ENCODE measurements at places on chromosomes 1 and 21.

GRCh38 chr1:231274119-231274825 is 33.3 kb downstream of the GNPAT start:
- DNase-seq: no peak

GRCh38 chr1:6891781-6892579 is 106.7 kb downstream of the CAMTA1 start:
- no peak for DNase-seq

GRCh38 chr1:3219005-3219790 is 150.2 kb downstream of the PRDM16 start:
- no peak for DNase-seq

- no peak for DNase-seq
These were observed 14.1 kb downstream of the DISP1 start for GRCh38 chr1:222828939-222829338.

GRCh38 chr1:48341221-48341620 is 118.7 kb downstream of the SLC5A9 start:
- no peak for DNase-seq

DNA sequence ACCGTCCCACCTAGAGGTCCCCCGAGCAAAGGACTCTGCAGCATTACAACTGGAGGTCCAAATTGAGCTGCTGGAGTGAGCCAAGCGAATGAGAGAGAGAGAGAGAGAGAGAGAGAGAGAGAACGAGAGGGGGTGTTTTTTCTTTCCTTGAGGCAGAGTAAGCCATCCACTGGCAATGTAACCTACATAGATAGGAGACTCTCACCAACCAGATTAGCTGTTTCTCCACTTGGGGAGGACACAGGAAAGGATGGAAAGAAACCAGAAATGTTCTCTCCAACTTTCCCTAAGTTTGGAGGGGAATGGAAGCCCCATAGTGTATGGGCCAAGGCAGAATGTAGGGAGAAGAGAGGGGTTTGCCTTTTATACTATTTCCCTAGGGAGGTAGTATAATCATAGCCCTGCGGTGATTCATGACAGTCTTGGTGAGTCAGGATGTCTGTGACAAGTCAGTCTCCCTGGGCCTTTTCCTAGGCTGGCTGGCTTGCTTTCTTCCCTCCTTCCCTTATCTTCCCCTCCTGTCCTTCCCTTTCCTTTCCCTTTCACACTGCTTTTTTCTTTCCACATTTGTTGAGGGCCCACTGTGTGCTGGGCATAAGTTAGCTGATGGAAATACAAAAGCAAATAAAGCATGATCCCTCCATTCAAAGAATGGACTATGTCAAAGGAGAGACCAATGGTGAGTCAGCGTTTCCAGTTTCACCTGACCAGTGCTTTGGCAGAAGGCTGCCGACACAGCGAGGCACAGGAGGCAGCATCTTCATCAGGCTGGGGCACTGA is 7.1 kb downstream of the FNDC7 start:
- DNase-seq: no peak

All from right kidney (tissue), 9 donors.